Astrocyte (in vitro differentiated cells and primary cell): ENCODE measurements at places on chromosomes 5 and 9. TPM values are rescaled to one million over a fixed set of nuclear protein-coding genes. Genes with fewer than 3 reads are reported as not detected.

- no peak for DNase-seq
These were observed 408.8 kb downstream of the CDH10 start for GRCh38 chr5:24235946-24236345.

GRCh38 chr9:109967651-109968642 lies 187.9 kb downstream of the PALM2AKAP2 start:
- DNase-seq = no peak

- DNase-seq = peak; percentile 60
These were observed 76.2 kb upstream of the ANKRD55 start for GRCh38 chr5:56309262-56309826.

- DNase-seq = peak; percentile 51
These were observed 63.5 kb upstream of the TBC1D2 start for GRCh38 chr9:98318834-98319478.

- DNase-seq = no peak
These were observed 36.5 kb upstream of the IRX4 start for GRCh38 chr5:1919209-1919566.

GRCh38 chr5:63962279-63962678 lies at the start of gene HTR1A:
Gene HTR1A, minus strand, starts transcription at chr5:63962445. Its CDS starts 726 bp downstream, at chr5:63961719.
- no peak for DNase-seq

DNA sequence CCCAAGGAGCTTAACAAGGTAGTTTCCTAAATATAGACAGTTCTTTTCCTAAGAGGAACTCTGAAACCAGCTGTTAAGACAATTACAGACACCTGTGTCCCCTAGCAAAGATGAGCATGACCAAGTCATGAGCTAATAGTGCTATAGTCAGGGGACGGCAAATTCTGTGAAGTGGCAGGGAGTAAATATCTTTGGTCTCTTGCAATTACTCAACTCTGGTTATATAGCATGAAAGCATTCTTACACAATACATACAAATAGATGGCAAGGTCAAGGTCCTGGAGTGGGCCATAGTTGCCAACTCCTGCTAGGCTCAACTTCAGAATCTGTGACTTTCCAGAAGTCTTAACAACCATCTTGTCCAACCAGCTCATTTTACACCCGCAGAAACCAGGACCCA lies 103.7 kb downstream of the RFK start:
- DNase-seq = no peak

GRCh38 chr5:56346741-56347535 lies 113.8 kb upstream of the ANKRD55 start:
- peak; percentile 96 for DNase-seq

DNA sequence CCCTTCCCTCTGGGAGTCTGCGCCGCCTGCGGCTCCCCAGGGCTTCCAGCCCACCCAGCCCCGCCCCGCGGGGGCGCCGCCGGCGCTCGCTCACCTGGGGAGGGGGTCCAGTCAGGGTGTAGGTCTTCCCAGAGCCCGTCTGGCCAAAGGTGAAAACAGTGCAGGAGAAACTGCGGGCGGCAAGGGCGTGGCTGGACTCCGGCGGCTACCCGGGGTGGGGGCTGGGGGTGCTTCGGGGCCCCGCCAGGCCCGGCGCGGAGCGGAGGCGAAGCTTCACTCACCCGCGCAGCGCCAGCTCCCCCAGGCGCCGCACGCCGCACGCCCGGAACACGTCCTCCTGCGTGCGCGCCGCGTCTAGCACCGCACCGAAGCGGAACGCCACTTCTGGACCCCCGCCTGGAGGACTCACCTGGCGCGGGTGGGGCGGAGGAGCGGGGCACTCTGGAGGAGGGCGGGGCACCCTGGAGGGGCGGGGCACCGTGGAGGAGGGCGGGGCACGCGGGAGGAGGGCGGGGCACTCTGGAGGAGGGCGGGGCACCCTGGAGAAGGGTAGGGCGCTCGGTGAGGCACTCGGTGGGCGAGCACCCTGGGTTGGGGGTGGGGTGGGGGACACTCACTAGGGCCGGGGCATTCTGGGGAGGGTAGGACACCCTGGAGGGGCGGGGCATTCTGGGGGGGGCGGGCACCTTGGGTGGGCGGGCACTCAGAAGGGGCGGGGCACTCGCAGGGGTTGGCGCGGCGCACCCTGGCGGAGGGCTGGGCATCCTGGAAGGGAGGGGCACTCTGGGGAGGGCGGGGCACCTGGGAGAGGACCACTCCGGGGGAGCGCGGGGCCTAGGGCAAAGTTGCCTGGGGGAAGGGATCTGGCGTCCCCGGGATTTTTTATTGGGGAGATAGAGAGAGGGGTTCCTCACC lies 814 bp downstream of the KIF12 start:
- DNase-seq = no peak

ADGRV1 gene
- total RNA-seq = 5.4 and 10.0 TPM in 2 replicates

PTGDS gene
- 5.0 and 5.6 TPM in 2 replicates for total RNA-seq

AGXT2 gene
- not detected in 2 replicates for total RNA-seq

PAEP gene
- 0.39 TPM in 1 of 2 replicates, not detected in the other for total RNA-seq
